ENCODE measurements at places on chromosomes 1 and 21. TPM values are rescaled to one million over a fixed set of nuclear protein-coding genes. Genes with fewer than 3 reads are reported as not detected.

DNA sequence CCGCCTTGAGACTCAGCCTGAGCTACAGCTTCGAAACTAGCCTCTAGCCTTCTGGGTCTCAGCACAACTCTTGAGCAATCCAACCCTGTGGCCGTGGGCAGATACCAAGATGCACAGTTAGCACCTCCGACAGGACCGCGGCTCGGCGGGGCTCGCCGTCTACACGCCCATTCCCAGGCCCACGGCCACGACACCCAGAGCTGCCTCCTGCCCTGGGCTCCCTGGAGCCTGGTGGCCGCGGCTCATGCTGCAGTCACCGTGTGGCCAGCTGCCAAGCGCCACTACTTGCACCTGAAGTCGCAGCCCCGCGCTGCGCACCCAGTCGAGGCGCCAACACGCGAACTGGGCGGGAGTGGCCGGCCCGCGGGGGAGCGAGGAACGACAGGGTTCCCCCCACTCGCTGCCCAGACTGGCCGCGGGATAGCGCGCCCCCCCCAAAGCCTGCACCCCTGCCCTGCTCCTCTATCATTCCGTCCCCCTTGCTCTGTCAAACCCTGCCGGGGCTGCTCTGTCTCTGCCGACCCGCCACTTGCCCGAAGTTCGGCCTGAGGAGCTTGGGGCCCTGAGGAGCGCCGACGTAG is 729 bp upstream of the CDCA8 start:
- peak; percentile 43 for DNase-seq

GRCh38 chr1:235339746-235340145 is 11.4 kb downstream of the GGPS1 start:
- no peak for DNase-seq

GRCh38 chr1:53110370-53111072 is 31.9 kb downstream of the SLC1A7 start:
- no peak for DNase-seq

- no peak for DNase-seq
Observed at GRCh38 chr1:46723901-46724300, 5.0 kb upstream of the EFCAB14 start.

DNA sequence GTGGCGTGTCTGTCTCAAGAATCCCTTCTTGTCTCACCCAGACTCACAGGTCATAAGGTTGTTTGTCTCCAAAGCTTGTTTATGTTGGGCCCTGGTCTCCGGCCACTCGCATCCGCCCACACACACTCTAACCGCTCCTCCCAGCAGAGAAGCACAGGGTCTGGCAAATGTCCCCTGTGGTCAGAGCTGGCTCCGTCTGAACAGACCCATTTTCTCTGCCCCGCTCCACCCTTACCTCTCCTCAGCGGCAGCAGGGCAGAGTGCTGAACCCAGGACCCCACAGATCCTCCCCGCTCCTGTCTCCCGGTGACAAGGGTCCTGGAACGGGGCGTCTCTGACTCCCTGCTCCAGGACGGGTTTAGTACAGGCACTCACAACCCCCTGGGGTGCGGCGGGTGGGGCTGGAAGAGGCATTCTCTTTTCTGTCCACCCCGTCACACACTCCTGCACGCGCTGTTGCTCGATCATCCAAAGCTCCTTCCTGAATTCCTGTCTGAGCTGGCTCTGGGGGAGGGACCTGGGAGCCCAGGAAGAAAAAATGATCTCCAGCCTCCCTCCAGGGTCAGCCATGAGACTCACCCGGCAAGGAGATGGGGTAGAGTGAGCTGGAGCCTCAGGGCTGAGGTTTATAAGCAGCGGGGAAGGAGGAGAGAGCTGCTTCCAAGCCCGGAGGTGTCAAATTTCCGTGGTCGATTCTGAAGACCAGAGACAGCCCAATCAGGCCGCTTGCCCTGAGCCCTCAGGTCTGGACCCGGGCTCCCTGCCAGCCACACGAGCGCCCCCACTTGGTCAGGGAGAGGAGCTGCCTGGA is at the start of gene S100A13:
TSS of gene S100A13 (minus strand) at position 602 of the 811 bp plus-strand sequence. CDS start 1,033 bp downstream, outside the sequence.
- no peak for DNase-seq

Gene LORICRIN
- not detected for polyA plus RNA-seq

- no peak for DNase-seq
Observed at GRCh38 chr1:110165761-110166231, 15.5 kb downstream of the SLC6A17 start.

Gene ERICH3
- not detected for polyA plus RNA-seq

Gene NSUN4
- 10.8 TPM for polyA plus RNA-seq

DNA sequence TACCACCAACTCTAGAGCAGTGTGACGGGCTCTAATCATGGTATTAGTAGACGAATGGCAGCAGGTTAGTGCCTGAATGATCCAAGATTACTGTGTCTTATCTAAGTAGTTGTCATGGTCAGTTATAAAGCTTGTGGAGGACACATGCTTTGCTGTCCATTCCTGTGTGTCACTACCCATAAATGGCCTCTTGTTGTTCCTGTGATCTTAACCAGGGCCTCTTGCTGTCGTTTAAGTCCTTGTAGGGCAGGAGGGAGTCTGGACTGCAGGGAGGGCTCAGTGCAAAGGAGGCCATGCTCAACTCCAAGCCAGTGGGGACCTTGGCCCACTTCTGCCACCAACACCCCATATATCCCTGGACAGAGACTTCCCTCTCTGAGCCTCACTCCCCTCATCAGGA is 130.5 kb downstream of the EPHB2 start:
- no peak for DNase-seq

Gene RBP7
- polyA plus RNA-seq = not detected

GRCh38 chr1:9874959-9875635 is 35.0 kb downstream of the CTNNBIP1 start:
- peak; percentile 64 for DNase-seq
